ENCODE measurements at places on chromosomes 4 and X. TPM values are rescaled to one million over a fixed set of nuclear protein-coding genes. Genes with fewer than 3 reads are reported as not detected.

- no peak for DNase-seq
Observed at GRCh38 chr4:78138252-78138651, 81.1 kb downstream of the FRAS1 start.

- peak; percentile 50 for DNase-seq
Observed at GRCh38 chr4:15368856-15369255, 59.0 kb upstream of the C1QTNF7 start.

DNA sequence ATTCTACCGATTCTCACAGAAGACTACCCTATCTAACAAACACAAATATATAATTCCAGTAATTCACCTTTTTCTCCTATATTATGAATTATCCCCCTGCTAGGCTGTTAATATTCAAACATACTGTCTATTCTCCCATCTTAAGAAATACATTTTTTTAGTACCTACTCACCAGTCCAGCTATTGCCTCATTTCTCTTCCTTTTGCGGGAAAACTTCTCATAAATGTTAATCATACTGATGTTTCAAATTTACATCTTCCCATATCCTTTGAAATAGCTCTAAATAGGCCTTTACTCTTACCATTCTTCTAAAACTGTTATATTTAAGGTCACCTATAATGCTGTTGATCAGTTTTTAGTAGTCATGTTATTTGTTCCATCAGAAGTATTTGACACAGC lies 759.1 kb upstream of the SLIT2 start:
- DNase-seq, result no peak

The ART3 gene
- total RNA-seq, result not detected

Measured in A172 (cell line).